ENCODE measurements at places on chromosomes 7 and 10.

DNA sequence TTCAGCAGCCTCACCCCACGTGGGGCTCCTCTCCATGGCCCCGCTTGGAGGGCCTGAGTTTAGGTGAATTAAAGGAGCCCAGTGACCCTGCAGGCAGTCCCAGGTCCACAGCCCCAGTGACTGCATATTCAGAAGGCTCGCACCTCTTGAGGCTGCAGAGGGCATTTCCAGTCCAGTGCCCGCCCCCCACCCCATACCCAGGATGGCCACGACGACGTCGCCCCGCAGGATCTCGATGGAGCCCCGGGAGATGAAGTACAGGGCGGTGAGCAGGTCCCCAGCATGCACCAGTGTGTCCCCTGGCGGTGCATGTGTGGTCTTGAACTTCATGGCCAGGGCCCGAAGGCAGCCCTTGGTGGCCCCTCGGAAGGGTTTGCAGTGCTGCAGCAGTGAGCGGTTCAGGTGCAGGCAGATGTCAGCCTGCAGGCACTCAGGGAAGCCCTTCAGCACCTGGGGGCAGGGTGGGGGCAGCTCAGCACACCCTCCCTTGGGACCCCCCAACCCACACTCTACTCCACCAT is 28.1 kb downstream of the KCNH2 start:
- no peak overlapping the region for H3K27ac ChIP-seq
- H3K4me3 ChIP-seq = no peak overlapping the region
- H3K27me3 ChIP-seq = no peaks in the 10 kb centered on the region

GRCh38 chr10:62860946-62861345 is 44.8 kb upstream of the EGR2 start:
- H3K27ac ChIP-seq = peak overlapping the region; percentile 16
- no peak for DNase-seq
- no peaks in the 10 kb centered on the region for H3K27me3 ChIP-seq
- H3K4me1 ChIP-seq = peaks cover 6% of the 10 kb centered on the region

GRCh38 chr10:17963431-17963830 is 11.7 kb downstream of the SLC39A12 start:
- H3K4me3 ChIP-seq = no peak overlapping the region
- no peaks in the 10 kb centered on the region for H3K36me3 ChIP-seq
- H3K4me1 ChIP-seq = no peaks in the 10 kb centered on the region
- DNase-seq = no peak
- H3K27ac ChIP-seq = no peak overlapping the region

DNA sequence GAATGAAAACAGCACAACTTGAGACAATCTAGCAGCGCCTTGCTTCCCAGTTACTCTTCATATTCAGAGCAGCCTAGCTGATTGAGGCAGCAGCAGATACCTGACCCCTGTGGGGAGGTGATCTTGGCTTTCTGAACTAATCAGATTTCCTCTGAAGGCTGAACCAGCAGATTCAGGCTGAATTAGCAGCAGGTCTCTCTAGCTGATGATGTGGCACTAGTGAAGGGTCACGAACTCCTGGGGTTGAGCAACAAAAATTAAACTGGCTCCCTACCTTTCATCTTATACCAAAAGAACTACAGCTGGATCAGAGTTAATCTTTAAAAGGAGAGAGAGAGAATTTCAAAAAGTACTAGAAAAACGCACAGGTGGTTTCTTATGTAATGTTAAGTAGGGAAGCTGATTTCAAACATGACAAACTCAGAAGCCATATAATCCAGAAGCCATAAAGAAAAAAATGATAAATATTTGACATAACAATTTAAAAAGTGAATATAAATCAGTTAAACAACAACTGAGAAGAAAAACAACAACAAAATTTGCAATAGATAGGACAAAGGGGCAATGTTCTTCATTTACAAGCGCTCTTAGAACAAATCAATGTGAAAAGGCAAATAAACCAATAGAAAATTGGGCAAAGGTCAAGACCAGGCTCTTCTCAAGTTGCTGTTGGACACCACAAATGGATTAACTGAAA is 13.5 kb downstream of the SLC25A13 start:
- no peak overlapping the region for H3K27ac ChIP-seq
- H3K36me3 ChIP-seq = no peaks in the 10 kb centered on the region
- no peak overlapping the region for H3K4me3 ChIP-seq
- no peak for DNase-seq
- no peaks in the 10 kb centered on the region for H3K27me3 ChIP-seq
- H3K4me1 ChIP-seq = no peaks in the 10 kb centered on the region

GRCh38 chr10:30581779-30582380 is 47.7 kb downstream of the LYZL2 start:
- H3K4me3 ChIP-seq = no peak overlapping the region
- no peaks in the 10 kb centered on the region for H3K36me3 ChIP-seq
- peaks cover 11% of the 10 kb centered on the region for H3K4me1 ChIP-seq
- H3K27ac ChIP-seq = no peak overlapping the region
- H3K27me3 ChIP-seq = no peaks in the 10 kb centered on the region

- H3K4me3 ChIP-seq = no peak overlapping the region
- no peaks in the 10 kb centered on the region for H3K27me3 ChIP-seq
- H3K4me1 ChIP-seq = peaks cover 40% of the 10 kb centered on the region
- no peak overlapping the region for H3K27ac ChIP-seq
- DNase-seq = no peak
Measured at GRCh38 chr7:44284881-44285541, 40.4 kb downstream of the CAMK2B start.

DNA sequence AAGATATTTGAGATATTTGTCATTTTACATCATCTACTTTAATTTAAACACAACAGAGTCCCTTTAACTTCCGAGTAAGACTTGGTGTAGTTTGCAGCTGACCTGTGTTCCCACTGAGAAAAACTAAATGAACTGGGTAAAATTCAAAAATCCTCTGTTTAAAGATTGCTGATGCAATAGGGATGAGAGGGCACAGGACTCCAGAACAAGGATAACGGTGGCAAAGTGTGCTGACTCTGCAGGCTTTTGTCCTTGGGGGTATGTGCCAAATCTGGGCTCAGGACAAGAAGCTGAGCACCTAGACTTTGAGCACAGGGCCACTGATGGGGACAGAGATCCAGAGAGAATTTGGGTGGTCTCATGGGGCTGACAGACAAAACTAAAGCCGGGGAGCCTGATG is 156.8 kb downstream of the CCDC71L start:
- no peak for DNase-seq
- no peaks in the 10 kb centered on the region for H3K27me3 ChIP-seq
- H3K4me3 ChIP-seq = no peak overlapping the region
- H3K36me3 ChIP-seq = no peaks in the 10 kb centered on the region

DNA sequence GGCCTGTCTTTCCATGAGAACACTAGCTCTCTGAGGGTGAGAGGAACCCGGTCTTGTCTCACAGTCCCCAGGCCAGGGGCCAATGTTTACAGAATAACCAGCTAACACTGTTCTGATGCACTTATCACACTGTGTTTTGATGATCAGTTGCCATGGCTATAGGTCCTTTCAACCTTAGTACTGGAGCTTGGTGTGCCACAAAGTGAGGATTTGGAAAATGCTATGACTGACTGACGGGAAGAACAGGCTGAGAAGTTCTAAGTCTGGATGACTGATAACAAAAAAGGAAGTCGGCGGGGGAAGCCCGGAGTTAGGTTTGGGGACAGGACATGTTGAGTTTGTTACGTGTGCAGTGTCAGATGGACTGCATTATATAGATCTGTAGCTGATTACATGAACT is 141.8 kb downstream of the CTTNBP2 start:
- DNase-seq = no peak
- no peaks in the 10 kb centered on the region for H3K27me3 ChIP-seq
- no peak overlapping the region for H3K4me3 ChIP-seq
- no peak overlapping the region for H3K27ac ChIP-seq

DNA sequence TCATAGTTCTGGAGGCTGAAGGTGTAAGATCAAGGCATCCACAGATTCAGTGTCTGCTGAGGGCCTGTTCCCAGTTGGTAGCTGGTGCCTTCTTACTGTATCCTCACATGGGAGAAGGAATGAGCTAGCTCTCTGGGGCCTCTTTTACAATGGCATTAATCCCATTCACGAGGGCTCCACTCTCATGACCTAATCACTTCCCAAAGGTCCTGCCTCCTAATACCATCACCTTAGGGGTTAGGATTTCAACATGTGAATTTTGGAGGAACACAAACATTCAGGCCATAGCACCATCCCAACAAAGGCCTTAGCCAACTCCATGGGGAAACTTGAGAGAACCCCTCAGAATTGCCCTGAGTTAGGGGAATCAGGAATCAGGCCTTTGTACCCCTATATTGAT is 66.1 kb upstream of the CREB5 start:
- H3K36me3 ChIP-seq = no peaks in the 10 kb centered on the region
- no peaks in the 10 kb centered on the region for H3K4me1 ChIP-seq
- no peaks in the 10 kb centered on the region for H3K27me3 ChIP-seq
- no peak overlapping the region for H3K4me3 ChIP-seq

- H3K27me3 ChIP-seq = peaks cover 9% of the 10 kb centered on the region
- peak overlapping the region; percentile 45 for H3K4me3 ChIP-seq
- DNase-seq = peak; percentile 90
- H3K27ac ChIP-seq = peak overlapping the region; percentile 75
- H3K36me3 ChIP-seq = no peaks in the 10 kb centered on the region
Measured at GRCh38 chr10:101291331-101292193, 62.3 kb upstream of the LBX1 start.

- no peak for DNase-seq
- H3K4me3 ChIP-seq = no peak overlapping the region
- no peak overlapping the region for H3K27ac ChIP-seq
- H3K4me1 ChIP-seq = peaks cover 36% of the 10 kb centered on the region
- H3K36me3 ChIP-seq = peaks cover 71% of the 10 kb centered on the region
- no peaks in the 10 kb centered on the region for H3K27me3 ChIP-seq
Measured at GRCh38 chr7:2080060-2080387, 152.7 kb downstream of the MAD1L1 start.

DNA sequence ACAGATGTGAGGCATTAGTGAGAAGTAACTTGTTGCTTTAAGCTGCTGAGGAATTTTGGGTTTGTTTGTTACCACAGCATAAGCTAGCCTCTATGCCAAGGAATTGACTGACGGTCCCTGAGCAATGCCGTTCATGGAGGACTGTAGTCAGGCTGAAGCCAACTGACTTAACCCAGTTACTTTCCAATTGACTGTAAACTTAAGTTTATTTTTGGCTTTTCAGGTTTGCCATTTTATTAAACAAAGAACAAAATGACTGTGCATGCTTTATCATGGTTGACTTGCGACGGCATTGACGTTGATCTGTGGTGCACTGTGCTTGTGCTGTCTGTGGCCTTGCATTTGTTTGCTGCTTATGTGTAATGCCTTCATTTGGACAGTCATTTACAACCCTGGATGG is 53.5 kb downstream of the DNAJB9 start:
- no peaks in the 10 kb centered on the region for H3K36me3 ChIP-seq
- no peak overlapping the region for H3K4me3 ChIP-seq
- DNase-seq = no peak
- no peak overlapping the region for H3K27ac ChIP-seq
- no peaks in the 10 kb centered on the region for H3K4me1 ChIP-seq

DNA sequence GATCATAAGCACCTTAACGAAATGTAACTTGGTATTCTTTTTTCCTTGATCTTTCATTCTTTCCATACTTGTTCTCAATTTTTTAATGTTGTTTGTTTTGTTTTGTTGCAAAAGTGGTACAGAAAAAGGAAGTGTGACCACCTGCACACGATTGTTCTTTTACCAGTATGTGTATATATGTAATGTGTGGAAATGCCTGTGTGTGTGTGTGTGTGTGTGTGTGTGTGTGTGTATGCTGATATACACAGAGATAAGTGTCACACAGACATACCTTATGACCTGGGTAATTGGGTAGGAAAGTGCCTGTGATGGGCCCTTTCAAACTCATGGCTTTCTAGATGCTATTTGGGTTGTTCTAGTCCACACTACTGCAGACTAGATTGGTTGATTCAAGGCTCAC is 14.0 kb downstream of the INHBA start:
- no peak overlapping the region for H3K4me3 ChIP-seq
- H3K27ac ChIP-seq = no peak overlapping the region
- DNase-seq = no peak
- H3K27me3 ChIP-seq = no peaks in the 10 kb centered on the region
- peaks cover 5% of the 10 kb centered on the region for H3K36me3 ChIP-seq

- no peak for DNase-seq
- no peaks in the 10 kb centered on the region for H3K27me3 ChIP-seq
- H3K4me1 ChIP-seq = no peaks in the 10 kb centered on the region
Measured at GRCh38 chr7:72077786-72078185, 334.4 kb downstream of the CALN1 start.

DNA sequence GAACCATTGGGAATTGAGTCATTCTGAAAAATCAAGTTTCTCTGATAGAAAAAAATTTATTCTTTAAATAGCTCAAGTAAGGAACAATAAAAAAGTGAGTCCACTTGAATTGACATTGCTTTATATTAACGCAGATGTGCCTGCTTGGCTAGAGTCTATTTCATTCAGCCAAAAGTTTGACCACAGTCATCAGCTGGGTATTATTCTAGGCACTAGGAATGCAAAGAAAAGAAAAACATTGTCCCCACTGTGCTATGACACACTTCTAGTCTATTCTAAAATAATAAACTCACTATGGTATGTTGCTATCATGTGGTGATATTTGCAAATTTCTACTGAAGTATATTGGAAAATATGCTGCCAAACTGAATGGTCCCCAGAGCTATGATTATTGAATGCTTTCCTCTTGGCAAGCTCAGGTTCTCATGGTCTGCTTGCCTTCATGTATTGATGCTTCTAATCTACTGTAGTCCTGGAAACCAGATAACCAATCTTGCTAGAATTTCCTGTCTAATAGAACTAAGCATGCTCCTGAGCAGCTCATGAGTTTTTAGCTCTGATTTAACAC is 8.3 kb downstream of the SFRP4 start:
- no peak for DNase-seq
- H3K27ac ChIP-seq = no peak overlapping the region
- no peak overlapping the region for H3K4me3 ChIP-seq
- no peaks in the 10 kb centered on the region for H3K27me3 ChIP-seq
- no peaks in the 10 kb centered on the region for H3K4me1 ChIP-seq

DNA sequence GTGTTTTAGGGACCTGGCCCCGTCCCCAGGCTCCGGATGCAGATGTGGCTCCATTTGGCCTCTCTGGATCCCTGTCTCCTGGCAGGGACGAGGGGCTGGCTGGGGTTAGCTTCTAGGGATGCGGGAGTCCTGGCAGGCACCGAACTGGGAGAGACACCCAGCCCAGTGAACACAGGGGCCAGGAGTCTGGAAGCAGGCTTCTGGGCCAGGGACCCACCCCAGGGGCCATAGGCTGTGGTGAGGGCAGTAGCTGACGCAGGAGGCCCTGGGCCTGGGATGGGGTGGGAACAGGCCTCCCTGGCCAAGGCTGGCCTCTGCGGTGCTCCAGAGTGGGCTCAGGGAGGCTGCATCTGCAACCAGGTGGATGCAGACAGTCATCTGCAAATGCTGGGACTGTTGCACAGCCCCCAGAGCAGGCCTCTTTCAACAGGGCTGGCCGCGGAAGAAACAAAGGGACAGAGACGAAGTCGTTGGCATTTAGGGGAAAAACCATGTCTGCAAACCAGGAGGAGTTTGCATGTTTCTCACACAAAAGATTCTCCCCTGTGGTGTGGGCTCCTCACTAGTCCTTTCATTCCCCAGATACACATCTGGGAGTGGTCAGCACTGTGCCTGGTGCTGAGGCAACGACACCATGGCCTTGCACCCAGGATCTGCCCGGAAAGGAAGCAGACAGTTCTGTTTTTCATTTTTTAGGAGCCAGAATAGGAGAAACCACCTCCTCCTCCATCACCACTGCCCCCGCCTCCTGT is 36.4 kb upstream of the ZNF488 start:
- no peak overlapping the region for H3K4me3 ChIP-seq
- no peak overlapping the region for H3K27ac ChIP-seq
- H3K36me3 ChIP-seq = peaks cover 2% of the 10 kb centered on the region
- no peak for DNase-seq

- H3K4me3 ChIP-seq = no peak overlapping the region
- H3K27ac ChIP-seq = no peak overlapping the region
- H3K36me3 ChIP-seq = no peaks in the 10 kb centered on the region
- DNase-seq = no peak
- no peaks in the 10 kb centered on the region for H3K4me1 ChIP-seq
- H3K27me3 ChIP-seq = no peaks in the 10 kb centered on the region
Measured at GRCh38 chr10:60856405-60856804, 78.1 kb downstream of the CDK1 start.

Measured in spinal cord (tissue), 10 donors.